PC-9 (cell line): ENCODE measurements at places on chromosomes 12 and 14.

DNA sequence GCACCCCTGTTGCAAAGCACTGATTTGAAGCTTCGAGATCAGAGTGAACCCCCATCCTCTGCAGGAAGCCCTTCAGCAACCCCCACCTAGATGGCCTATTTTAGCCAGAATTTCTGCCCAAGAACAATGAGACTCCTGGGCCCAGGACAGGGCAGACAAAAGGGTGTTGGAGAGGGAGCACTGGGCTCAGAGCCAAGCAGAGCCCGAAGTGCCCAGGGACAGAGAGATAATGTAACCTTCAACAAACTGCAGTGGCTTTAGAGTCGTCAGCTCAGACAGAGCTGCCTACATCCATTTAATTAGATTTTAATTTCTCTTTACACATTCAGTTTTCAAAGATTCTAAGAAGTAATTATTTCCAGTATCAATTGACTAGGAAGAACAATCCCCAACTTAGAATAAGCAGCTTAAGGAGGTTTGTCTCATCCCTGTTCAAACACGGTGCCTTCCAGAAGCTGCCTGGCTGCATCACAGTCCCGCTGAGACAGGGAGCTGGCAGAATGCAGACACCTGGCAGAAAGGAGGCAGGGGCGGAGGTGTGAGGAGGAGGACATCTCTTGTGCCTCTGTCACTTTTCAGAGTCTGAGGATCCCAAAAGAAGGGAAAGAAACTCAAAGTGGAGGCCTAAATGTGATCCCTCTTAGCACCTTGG is 504.9 kb upstream of the CCDC196 start:
- DNase-seq = no peak

- DNase-seq = no peak
Measured at GRCh38 chr14:91242635-91243034, 1.9 kb downstream of the GPR68 start.

DNA sequence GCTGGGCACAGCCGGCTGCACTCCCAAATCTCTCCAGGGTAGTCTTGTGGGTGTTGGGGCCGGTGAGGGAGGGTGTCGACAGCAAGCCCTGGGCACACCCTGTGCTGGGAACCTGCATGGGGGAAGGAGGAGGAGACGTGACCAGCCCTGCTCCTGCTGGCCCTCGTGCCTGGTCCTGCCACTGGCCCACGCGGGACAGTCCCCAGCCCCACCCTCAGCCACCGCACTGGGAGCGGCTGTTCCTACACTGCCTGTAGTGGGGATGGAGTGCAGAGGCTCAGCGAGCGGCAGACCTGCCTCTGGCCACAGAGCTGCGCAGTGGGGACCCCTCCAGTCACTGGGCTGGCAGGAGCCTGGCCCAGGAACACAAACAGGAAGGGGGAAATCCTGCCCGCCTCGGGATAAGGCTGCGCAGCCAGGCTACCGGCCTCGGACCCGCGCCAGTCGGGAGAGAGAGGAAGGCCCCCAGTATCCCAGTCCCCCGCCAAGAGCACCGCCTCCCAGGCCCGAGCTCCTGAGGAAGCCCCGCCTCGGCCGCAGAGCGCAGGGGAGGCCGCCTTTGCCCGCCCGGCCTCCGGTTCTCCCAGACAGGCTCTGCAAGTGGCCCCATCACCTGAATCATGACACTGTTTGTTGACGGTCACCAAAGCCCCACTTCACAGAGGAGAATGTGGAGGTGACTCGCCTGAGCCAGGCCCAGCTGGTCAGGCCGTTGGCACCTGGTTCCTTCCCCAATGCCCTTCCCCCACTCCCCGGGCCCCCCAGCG is 10.6 kb downstream of the AHNAK2 start:
- no peak for DNase-seq

DNA sequence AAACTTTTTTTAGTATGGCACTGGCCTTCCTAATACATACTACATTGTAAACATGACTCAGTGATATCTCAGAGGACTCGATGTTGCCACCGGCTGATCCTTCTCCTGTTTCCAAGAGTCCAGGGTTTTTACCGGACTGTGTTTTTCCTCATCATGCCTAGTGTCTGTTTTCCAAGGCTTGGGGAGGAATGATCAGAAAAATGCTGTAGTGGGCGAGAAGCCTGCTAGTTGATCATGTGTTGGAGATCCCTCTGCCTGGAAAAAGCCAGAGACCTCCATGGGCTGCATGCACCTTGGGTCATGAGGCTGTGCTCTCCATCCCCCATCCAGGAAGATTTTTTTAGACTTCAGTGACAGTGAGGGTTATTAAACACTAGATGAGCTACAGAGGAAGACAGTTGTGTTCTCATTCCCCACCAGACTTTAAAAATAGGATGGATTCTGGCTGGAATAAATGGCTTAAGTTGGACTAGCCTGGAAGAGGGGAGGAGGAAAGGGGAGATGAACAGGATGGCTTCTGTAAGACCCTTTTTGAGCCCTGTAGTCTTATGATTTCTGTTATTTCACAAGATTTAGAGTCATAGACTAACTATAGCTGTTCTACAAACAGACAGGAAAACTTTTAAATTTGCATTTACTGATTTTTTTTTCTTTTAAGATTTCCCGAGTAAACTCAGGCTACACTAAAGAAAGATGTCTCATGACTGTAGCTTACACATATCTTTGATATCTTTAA is 145.7 kb downstream of the SAMD4A start:
- no peak for DNase-seq

GRCh38 chr12:64082866-64083268 is 139.2 kb downstream of the KICS2 start:
- DNase-seq = no peak

DNA sequence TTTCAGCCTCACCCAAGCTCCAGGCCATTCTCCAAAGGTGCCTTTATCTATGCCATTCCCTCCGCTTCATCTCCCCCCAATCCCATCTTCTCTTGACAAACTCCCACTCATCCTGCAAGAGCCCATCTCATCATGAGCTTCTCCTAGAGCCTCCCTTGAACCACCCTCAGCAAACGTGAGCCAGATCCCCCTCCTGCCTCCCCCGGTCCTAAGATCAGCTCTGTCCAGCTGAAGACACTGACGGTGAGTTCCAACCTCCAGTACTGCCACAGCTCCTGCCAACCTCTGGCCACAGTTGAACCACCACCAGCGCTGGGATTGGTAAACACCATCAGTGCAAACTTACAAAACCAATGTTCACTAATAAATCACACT is 124.6 kb downstream of the BCL11B start:
- DNase-seq = no peak

DNA sequence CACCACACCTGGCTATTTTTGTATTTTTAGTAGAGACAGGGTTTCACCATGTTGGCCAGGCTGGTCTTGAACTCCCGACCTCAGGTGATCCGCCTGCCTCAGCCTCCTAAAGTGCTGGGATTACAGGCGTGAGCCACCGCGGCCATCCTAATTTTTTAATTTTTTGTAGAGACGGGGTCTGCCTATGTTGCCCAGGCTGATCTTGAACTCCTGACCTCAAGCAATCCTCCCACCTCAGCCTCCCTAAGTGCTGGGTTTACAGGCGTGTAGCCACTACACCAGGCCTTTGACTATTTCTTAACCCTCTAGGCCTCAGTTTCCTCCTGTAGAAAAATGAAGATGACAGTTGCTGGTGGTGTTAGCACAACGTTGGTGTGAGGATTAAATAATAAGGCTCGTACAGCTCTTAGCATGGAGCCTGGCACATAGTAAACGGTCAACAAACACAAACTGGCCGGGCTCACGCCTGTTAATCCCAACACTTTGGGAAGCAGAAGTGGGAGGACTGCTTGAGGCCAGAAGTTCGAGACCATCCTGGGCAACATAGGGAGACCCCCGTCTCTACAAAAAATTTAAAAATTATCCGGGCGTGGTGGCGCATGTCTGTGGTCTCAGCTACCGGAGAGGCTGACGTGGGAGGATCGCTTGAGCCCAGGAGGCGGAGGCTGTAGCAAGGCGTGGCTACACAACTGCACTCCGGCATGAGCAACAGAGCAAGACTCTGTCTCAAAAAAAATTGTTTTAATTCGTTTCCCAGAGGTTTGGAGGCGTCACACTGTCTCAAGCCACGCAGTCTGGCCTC is 979 bp downstream of the DDX54 start:
- DNase-seq = no peak

GRCh38 chr12:108689314-108690190 is 41.8 kb downstream of the CORO1C start:
- DNase-seq = no peak

GRCh38 chr12:104443008-104443407 is 13.7 kb upstream of the CHST11 start:
- no peak for DNase-seq

GRCh38 chr12:48192861-48193260 is 9.4 kb downstream of the CCDC184 start:
- no peak for DNase-seq

GRCh38 chr12:20205854-20206253 is 162.5 kb upstream of the PDE3A start:
- no peak for DNase-seq
